SK-N-MC (cell line): ENCODE measurements at places on chromosomes 7 and 10.

DNA sequence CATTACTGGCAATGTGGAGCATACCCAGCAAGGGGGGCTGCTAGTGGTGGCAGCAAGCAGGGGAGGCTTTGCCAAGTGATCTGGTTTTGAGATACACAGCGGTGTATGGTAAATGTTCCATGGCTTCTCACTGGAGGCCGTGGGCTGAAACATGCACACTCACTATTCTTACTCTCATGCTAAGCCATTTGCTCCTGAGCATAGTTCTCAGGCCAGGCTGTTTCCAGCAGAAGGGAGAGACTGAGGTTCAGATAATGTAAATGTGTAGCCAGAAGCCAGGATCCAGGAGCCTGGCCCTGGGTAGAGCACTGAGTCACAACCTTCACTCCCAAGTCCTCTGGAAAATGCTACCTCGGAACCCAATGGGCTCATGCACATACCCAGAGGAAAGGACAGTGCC lies 757.9 kb downstream of the GRID1 start:
- no peak for DNase-seq

DNA sequence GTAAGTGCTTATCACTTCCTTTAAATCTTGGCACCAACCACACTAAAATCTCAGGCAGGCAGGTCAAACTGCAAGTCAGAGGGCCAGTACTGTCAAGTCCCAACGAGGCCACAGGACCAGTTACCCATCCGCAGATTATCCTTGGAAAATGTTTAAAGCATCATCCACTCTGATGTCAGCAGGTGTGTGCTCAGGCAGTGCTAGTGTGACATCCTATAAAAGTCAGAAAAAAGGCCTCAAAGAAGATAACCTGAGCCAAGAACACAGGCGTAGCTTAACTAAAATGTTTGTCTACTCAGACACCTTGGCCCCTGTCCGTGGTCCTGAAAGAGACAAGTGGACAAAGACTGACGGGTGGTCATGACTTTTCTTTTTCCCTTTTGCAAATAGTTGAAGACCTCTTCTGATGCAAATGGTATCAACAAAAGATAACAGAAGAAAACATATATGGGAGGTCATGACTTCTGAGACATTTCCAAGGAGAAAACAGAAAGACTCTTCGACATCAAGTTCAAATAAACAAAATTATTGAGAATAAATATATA lies 309.3 kb downstream of the KCNMA1 start:
- no peak for DNase-seq

DNA sequence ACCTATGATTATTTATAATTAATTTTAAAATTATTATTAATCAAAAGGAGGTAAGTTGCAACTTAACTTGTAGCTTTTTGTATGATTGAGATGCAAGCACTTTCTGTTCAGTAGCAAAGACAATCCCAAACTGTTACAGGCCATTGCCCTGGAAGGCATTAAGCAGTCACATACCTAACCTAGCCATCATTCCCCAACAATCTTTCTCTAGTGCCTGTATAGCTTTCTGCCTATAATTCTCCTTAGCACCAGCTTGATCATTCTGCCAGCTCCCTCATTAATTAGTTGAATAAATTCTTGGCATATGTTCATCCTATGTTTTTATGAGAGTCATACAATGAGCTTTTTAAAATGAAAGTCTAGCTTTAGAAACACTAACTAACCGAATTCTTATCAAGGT lies 178.9 kb upstream of the TMEM106B start:
- no peak for DNase-seq

- DNase-seq = no peak
Measured at GRCh38 chr10:123595661-123596060, 70.5 kb upstream of the GPR26 start.

- DNase-seq = no peak
Measured at GRCh38 chr7:28174901-28175661, 5.5 kb downstream of the JAZF1 start.

GRCh38 chr10:35268791-35269257 lies 67.5 kb upstream of the CCNY start:
- peak; percentile 87 for DNase-seq
